Stomach (tissue), 19 donors: ENCODE measurements at places on chromosomes 12 and 14. TPM values are rescaled to one million over a fixed set of nuclear protein-coding genes. Genes with fewer than 3 reads are reported as not detected.

The DRAM1 gene
- 2.6 TPM for total RNA-seq

The NPFF gene
- not detected for total RNA-seq

The SERPINA10 gene
- not detected for total RNA-seq

The PSEN1 gene
- total RNA-seq = 17.9 TPM

DNA sequence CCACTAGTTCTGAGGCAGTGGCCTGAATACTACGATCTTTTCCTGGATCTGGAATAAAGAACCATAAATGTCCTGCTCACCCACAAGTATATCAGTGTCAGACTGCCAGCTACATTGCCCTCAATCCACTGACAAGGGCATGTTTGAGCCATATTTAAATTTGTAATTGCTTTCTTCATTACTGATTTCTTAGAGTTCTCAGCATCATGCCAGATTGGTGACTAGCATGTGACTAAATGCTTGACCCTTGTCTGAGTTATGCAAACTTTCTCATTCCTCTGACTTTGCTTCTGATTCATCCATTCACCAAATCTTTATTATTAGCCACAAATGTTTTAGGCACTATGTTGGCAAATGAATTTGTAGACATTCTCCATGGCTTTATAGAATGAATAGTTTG, 143.6 kb upstream of the SLC16A7 start:
- H3K4me1 ChIP-seq = no peaks in the 10 kb centered on the region
- no peaks in the 10 kb centered on the region for H3K36me3 ChIP-seq
- no peak overlapping the region for H3K27ac ChIP-seq
- no peaks in the 10 kb centered on the region for H3K27me3 ChIP-seq

DNA sequence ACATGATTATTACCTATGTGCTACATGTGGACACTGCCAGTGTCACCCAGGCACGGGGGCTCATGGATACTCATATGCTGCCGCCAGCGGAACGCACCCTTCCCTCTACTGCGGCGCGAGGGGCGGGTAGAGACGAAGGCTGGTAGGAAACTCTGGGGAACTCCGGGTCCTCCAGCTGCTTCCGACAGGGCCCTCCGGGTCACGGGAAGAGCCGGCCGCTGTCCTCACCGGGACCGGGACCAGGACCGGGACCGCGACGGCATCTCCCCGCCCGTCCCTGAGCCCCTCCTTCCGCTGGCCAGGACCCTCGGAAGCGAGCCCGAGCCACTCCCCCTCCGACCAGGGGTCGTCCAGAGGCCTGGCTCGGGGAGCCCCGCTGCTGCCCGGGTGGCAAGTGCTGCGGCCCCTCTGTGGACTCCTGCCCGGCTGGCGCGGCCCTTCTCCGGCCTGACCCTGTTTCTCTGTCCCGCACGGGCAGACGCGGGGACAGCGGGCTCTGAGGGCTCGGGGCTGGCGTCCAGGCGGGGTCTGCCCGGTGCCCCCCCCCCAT, 209.6 kb downstream of the ADGRD1 start:
- no peak overlapping the region for H3K27ac ChIP-seq
- H3K27me3 ChIP-seq = peaks cover 17% of the 10 kb centered on the region
- H3K4me1 ChIP-seq = no peaks in the 10 kb centered on the region
- DNase-seq = no peak
- no peaks in the 10 kb centered on the region for H3K36me3 ChIP-seq

DNA sequence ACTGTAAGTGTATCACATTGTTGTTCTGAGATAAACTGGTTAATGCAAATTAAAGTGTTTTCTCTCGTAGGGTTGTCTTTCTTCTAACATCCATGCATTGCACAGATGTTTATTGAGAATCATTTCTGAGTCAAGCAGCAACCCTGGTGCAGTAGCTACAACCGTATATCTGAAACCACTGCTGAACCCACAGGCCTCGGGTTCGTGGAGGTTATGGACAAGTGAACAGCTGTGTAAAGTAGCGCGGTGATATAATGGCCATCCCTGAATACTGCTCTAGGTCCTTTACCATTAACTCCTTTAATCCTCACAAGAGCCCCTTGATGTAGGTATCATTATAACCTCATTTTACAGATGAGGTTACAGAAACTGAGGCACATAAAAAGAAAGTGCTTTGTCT, 486.1 kb upstream of the TMEM132C start:
- no peaks in the 10 kb centered on the region for H3K36me3 ChIP-seq
- H3K27ac ChIP-seq = no peak overlapping the region
